Tongue (tissue), 3 donors: ENCODE measurements at places on chromosomes 1 and 21. TPM values are rescaled to one million over a fixed set of nuclear protein-coding genes. Genes with fewer than 3 reads are reported as not detected.

DNA sequence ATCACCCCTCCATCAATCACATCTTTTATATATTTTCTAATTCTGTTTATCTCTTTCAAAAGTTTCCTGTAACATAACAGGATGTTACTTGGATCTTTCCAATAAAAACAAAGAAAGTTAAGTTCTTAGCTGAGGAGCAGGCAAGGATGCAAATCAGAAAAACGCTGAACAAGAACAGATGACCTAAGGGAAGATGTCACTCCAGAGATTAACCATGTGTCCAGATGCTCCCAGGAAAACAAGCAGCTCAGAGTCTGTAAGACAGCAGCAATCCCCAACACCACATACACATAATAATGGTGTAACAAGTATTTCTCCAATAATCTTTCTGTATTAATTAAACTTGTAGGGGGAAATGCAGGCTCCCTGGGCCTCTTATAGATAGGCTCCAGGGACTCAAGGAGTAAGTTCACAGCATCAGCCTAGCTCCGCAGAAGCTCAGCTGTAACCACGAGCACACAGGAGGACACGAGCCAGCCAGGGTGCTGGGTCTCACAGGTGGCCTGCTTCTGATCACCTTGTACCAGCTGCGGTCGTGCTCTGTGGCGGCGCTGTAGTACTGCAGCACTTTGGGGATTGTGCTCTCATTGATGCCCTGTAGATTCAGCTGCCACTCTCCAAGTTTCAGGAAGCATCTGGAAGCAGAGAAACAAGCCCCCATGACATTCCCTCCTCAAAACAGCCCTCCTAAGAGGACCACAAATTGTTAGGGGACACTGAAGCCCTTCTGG, 33.1 kb upstream of the EXOSC10 start:
- peak; percentile 44 for DNase-seq

DNA sequence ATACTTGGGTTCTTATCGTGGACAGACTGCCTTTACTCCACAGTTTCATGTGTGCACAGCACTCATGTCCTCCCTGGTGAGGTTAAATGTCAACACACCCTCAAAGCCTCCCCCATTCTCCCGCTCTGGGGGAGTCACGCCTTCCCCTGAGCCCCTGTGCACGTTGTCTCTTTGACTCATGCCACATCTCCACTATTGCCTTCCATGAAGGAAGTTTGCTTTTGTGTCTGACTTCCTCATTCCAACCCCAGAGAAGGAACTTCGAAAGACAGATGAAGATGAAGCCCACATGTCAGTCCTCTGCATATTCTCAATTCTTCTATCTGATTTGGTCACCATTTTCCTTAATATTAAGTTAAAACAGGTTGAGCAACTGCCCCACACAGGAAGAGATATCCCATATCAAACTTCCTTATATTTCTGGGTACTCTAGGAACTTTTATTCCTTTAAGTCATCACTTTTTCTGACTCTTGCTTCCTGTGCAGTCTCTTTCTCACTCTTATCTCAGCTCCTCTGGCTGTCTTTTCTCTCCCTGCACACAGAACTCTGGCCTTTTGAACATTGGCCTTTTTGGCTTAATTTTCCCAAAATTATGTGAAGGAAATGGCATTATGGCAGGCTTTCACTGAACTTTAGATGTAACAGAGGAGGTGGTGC, 41.5 kb downstream of the C4BPA start:
- no peak for DNase-seq

GRCh38 chr1:228691211-228691610, 44.1 kb upstream of the RHOU start:
- DNase-seq = no peak

GRCh38 chr1:218850367-218850766, 323.3 kb upstream of the LYPLAL1 start:
- no peak for DNase-seq

- no peak for DNase-seq
Observed at GRCh38 chr1:239457491-239458143, 71.2 kb downstream of the CHRM3 start.

Gene ALG6
- 21.1 TPM for total RNA-seq

Gene CYB5RL
- total RNA-seq = 6.1 TPM

Gene SLFNL1
- total RNA-seq = 1.1 TPM

Gene KIF26B
- 4.0 TPM for total RNA-seq
